ENCODE measurements at places on chromosomes 4 and X.

DNA sequence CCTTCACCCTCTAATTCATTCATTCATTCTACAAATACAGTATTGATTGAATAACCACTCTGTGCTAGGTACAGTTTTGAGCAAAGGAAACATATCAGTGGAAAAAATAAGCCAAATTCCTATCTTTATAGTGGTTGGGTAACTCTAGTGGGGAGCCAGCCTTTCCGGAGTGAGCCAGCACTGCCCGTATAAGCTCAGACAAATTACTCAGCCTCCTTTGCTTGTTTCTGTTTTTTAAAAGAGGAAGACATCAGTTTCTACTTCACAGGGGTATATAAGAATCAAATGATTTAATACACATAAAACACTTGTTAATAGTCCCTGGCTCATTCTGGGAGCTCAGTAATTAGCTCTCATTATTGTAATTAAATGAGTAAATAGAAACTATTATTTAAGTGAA lies 238.2 kb upstream of the MAD2L1 start:
- DNase-seq: no peak

GRCh38 chrX:54182194-54182863 lies 725 bp downstream of the FAM120C start:
- peak; percentile 27 for DNase-seq

DNA sequence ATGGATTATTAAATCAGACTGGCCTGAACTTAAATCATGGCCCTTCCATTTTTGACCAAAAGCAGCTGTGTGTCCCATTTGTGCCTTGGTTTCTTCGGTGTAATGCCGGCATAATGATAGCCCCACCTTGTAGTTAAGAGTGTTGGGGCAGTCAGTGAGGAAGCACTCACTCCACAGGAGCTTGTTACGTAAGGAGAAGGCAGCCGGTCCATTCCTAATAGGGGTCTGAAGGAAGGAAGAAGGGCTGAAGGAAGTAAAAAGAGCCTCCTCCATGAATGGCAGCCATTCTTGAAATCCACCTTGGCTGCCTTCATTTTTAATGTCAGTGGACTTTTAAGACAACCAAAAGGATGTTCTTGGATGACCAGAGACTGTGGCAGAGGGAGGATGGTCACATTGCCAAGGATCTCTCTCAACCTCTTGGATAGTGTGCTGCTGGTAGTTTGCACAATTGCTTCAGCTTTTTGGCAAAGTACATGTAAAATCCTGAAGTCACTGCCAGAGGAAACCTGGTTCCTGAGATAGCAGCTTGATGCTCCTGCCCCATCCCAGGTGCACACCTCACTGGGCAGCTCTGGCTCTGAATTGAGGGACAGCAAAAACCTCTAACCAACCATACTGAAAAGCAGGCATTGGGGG lies 113.5 kb downstream of the PTTG2 start:
- DNase-seq: peak; percentile 49

DNA sequence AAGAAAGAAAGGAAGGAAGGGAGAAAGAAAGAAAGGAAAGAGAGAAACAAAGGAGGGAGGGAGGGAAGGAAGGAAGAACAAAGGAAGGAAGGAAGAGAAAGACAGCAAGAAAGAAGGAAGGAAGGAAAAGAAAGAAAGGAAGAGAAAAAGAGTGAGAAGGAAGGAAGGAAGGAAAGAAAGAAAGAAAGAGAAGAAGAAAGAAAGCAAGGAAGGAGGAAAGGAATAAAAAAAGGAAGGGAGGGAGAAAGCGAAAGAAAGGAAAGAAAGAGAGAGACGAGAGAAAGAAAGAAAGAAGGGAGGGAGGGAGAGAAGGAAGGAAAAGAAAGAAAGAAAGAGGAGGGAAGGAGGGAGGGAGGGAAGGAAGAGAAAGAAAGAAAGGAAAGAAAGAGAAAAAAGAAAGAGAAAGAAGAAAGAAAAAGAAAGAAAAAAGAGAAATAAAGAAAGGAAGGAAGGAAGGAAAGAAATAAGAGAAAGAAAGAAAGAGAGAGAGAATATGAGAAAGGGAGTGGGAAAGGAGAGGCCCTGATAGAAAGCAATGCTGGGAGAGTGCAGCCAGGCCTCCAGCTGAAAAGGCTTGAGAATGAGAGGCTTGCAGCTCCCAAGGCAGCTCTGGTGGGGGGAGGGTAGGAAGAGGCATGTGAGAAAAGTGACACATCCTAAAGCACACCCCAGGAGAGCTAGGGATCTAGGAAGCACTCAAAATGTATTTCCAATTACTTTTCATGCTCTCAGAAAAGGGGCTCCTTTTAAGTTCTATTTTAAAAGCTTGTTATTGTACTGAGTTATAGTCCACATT lies 134.0 kb upstream of the ZIC3 start:
- no peak for DNase-seq

DNA sequence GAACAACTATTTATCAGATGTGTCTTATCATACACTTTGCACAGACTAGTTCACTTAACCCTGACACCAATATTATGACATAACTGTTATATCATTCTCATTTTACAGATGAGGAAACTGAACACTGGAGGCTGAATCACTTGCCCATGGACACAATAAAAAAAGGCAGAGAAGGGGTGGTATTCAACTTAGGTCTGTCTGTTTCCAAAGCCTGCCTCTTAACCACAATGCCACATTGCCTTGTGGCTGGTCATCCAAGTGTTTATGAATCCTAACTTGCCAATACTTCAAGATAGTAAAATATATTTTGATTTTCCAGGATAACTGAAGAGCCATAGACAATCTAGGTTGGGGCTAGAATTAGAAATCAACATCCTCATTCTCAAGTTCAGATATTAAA lies 327.8 kb downstream of the NR3C2 start:
- DNase-seq: no peak

- no peak for DNase-seq
Observed at GRCh38 chr4:113801882-113802281, 40.3 kb upstream of the CAMK2D start.

DNA sequence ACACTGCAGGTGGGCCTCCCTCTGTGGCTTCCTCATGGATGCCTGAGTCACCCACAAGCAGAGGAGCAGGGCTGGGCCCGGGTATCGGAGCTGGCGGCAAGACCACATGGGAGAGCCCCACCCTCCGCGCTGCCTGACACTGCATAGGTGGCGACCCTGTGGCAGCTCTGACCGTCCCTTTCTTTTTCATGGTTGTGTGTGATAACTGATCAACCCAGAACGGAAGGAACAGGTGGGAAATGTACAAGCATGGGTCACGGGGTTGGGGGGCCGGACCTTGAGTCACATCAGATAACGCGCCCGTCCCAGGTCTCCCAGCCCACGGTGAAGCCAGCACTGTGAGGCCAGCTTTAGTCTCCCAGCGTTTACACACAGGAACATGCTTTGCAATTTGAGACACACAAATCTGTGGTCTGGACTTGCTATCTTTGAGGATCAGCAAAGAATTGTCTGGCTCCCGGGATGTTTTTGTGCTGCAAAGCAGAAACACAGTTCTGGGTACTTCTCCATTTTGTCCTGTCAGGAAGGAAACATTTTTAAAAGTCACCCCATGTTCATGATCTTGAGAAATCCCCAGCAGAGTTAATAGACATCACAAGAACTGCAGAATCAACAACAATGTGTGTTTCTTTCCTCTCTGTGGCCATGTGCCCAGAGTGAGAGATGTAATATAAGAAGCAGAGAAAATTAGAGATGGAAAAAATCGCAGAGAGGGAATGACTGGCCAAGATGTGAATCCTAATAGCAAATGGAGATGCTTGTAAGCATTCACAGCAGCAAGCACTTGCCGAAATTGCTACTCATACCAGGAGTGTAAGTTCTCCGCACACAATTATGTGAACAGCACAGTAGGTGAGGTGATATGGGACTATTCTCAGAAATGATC lies 70.1 kb upstream of the CBR4 start:
- DNase-seq: peak; percentile 88

- DNase-seq: no peak
Observed at GRCh38 chrX:10393241-10393640, 227.1 kb downstream of the MID1 start.

GRCh38 chrX:151391722-151392121 lies 5.3 kb upstream of the VMA21 start:
- no peak for DNase-seq

DNA sequence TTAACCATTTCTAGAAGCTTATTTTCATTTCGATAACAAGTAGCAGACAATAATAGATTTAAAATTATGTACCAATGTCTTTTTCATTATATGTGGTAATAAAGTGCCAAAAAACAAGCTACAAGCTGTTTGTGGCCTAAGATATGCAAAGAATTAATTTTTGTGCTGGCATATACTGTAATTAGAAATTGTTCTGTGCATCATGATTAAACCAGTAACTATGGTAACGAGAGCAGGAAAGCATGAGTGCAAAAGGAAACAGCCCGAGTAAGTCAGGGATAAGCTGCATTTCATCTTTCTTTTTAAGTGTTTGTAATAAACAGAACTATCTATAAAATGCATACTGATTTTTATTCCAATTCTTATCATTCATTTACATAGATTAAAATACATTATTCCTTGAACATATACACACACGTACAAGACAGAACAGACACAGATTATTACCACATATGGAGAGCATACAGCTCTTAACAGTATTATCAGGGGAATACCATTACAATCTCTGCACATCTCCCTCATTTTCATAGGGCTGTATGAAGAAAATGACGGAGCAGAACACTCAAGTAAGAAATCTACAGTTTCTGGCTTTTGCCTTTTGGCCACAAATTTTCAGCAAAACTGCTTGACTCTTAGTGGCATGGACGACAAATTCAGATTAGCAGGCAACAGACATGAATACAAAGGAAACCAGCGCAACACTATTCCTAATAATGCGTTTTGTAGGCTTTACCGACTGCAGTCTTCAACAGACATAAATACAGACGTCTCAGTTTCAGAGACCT lies 121.3 kb upstream of the WDR17 start:
- no peak for DNase-seq

DNA sequence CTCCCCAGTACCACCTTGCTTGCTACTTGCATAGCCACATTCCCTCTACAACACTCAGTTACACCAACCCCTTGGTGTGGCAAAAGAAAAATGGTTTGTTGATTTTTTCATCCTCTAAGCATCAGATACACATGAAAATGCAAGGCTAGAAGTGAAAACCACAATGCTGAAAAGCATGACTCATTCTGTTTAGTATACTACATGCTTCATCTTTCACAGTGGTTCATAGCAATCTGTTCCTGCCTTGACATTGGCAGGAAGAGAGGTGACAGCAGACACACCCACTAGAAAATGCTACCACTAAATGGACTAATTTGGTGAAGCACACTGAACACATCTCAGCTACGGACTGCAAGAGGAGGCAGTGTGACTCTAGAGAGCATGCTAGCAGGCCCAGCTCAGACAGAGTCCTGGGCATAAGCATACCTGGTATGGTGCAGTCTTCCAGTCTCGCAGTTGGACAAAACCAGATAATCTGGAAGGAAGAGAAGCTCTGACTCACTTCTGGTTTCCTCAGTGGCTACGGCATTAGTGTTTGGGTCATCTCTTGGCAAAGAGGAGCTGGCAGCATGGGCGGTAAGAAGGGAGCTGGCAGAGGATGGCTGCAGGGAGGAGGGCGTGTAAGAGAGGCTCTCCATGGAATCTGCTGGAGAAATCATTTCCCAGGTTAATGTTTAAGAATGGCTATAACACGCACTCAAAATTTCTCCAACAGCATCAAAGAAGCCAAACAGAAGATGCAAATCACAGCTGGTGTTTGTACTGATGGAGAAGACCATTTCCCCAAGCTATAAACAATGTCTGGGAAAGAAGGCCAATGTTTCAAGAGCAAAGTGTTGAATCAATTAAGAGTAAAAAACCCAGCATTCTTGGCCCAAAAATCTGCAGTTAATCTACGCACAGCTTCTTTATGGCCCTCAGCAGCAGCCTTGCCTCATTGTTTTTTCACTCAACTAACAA lies 37.8 kb downstream of the GAB3 start:
- DNase-seq: peak; percentile 63

DNA sequence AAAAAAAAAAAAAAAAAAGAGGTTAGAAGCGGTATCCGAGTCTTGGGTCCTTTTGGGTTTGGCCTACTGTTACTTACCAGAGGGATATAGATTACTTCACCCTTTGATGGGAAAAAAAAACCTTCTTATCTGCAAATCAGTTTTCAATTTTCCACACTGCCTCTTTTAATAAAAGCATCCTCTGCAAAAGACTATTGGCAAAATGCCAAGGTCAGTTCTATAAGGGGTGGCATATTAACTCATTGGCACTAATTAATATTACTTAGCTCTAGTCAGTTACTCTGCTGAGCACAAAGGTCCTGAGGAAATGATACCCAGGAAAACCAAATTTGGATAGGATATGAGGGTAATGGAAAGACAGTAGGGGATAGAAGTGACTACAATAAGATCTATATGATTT lies 44.3 kb upstream of the MTMR8 start:
- no peak for DNase-seq

- no peak for DNase-seq
Observed at GRCh38 chr4:151389311-151389710, 19.7 kb upstream of the FHIP1A start.

DNA sequence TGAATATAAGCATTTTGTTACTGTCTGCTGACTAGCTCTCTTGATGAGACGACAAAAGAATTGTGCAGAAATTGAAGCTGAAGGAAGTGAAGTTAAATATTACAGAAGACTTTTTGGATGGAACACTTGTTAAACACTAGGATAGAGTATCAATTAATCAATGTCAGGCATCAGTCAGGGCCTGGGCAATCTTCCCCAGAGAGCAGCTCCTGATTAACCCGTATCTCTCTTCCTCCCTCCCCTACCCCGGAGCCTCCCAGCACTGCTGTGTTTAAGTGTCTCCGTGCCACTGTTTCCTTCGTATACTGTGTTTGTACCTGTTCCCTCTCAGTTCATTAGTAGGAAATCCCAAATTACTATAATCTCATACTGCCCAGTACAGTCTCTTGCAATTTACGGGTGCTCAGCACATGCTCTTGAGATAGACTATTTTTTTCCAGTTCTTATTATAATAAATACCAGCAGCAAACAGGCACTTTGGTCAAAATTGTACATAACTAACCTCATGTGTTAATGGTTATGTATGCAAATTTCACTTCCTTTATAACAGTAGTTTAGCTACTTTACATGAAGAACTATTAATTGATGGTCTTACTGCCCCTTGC lies 765.7 kb upstream of the FTHL17 start:
- DNase-seq: no peak

GRCh38 chr4:88960576-88960975 lies 96.4 kb downstream of the FAM13A start:
- DNase-seq: peak; percentile 47

- DNase-seq: peak; percentile 99
Observed at GRCh38 chr4:38132107-38132673, 172.0 kb downstream of the PTTG2 start.

All from fibroblast of pulmonary artery (primary cell).